ENCODE measurements at places on chromosomes 7 and 10.

- no peak for DNase-seq
These were observed 150.0 kb upstream of the IGFBP3 start for GRCh38 chr7:46071076-46071475.

DNA sequence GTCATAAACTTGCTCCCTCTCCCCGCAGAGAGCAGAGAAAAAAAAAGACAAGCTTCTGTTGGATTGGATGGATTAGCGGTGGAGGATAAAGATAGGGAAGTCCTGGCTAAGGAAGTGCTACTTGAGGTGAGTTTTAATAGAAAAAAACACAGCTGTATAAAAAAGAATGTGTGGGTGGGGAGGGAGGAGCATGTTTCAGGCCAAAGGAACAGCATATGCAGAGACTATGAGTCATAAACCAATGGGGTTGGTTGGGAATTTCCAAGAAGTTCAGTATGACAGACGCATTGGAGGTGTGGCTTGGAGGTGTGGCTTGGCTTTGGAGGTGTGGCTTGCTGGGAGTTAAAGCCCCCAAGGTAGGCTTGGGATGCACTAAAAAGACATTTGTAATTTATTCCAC lies 103.0 kb upstream of the LSM8 start:
- DNase-seq: no peak

- DNase-seq: peak; percentile 86
These were observed 84.5 kb downstream of the SRPK2 start for GRCh38 chr7:105304040-105304895.

DNA sequence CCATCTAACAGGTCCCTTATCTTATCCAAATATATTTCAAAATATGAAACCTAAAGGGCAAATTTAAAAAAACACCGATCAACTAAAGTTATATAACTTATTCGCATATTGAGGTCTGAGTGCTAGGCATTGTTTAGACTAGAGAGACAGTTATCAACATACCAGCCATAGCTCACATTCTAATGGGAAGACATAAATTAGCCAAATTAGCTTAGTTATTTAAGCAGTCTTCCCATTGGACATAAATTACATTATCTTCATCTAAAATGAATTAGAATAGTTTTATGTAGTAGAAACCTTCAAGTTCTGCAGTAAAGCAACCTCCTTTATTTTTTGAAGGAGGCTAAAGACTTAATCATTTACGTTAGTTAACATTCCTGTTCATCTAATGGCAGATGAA lies 17.4 kb downstream of the KIF5B start:
- no peak for DNase-seq

GRCh38 chr10:32182476-32182875 lies 126.3 kb upstream of the KIF5B start:
- no peak for DNase-seq

GRCh38 chr10:99372546-99373271 lies 43.6 kb downstream of the CNNM1 start:
- DNase-seq: no peak

DNA sequence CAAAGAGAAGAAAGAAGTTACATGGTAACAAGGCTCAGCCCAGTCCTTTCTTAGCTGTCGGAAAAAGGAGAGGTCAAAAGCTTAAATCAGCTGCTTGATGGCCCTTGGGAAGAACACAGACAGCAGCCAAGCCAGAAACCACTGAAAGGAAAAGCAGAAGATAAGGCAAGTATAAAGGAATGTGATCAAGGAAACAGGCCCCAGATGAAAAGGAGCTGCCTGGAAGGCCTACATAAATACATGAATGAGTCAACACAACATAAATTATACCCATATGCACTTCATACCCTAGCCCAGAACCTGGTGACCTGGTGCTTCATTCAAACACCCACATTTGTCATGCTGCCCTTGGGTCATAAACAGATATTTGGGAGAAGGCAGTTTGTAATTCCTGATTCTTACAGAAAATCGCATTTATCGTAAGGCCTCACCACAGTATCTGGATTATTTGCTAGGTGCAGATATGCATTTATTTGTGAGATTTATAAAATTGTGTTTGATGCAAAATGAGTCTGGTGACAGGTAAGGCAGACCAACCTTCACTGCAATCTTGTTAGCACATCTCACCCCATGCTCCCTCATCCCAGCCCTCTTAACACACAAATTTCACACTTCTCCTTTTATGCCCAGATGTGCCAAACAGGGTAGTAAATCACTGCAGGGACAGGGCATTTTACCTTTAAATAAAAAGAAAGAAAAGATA lies 94.9 kb upstream of the KCNIP2 start:
- no peak for DNase-seq

DNA sequence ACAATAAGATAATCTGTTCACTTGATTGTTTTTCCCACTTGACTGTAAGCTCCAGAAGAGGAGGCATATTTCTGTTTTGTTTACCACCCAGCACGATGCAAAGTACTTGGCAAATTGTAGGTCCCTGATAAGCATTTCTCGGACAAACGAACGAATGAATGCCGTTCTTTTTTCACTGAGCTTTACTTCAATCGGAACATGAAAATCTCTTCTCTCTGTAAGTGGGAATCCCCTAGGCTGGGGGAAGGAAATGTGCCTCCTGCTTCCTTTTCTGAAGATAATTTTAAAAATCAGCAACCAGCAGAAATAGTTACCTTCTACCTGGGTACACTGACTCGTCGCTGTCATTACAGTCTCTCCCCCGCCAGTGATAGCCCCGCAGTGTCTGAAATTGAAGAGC lies 102.9 kb downstream of the AOAH start:
- no peak for DNase-seq

GRCh38 chr7:122622682-122623081 lies 76.2 kb downstream of the RNF133 start:
- no peak for DNase-seq

- DNase-seq: peak; percentile 4
These were observed 47.8 kb upstream of the CALCR start for GRCh38 chr7:93622036-93623033.

GRCh38 chr7:39488467-39489393 lies 77.5 kb upstream of the YAE1 start:
- DNase-seq: no peak

DNA sequence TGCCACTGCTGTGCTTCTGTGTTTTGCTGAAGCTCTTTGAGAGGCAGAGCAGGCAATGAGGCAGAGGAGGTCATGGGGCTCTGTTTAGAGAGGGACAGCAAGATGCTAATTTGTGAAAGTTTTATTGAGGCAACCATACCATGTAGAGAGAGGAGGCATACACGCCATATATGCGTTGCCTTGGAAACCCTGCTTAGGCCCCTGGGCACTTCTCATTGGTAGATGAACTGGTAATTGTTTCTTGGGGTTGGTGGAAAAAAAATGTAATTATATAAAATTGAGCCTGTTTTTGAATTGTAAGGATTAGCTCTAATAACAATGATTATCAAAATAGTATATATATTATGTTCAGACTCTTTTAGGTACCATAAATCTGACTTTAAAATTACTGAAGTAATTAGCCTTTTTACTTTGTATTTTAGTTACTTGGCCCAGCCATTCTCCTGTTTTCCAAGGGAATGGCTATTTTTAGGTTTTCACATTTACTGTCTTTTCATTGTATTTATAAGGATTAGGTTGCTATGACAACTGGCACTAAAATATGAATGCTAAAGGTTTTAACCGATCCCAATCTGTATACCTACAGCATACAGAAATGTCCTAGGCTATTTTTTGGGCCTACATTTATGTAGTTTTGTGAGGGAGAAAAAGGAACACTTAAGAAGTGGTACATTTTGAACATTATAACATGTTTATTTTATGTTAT lies 52.4 kb downstream of the BZW2 start:
- no peak for DNase-seq

- DNase-seq: peak; percentile 67
These were observed 52.0 kb downstream of the KIF5B start for GRCh38 chr10:32004161-32004591.

- no peak for DNase-seq
These were observed 56.5 kb downstream of the FIGNL1 start for GRCh38 chr7:50393547-50394252.

DNA sequence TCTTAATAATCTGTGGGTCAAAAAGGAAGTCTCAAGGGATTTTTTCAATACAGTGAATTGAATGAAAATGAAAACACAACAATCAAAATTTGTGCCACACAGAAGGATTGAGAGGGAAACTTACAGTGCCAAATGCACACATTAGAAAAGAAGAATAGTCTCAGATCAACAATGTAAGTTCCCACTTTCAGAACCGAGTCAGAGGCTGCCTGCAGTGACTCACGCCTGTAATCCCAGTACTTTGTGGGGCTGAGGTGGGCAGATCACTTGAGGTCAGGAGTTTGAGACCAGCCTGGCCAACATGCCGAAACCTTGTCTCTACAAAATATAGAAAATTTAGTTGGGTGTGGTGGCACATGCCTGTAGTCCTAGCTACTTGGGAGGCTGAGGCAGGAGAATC lies 12.5 kb upstream of the KEL start:
- DNase-seq: no peak

DNA sequence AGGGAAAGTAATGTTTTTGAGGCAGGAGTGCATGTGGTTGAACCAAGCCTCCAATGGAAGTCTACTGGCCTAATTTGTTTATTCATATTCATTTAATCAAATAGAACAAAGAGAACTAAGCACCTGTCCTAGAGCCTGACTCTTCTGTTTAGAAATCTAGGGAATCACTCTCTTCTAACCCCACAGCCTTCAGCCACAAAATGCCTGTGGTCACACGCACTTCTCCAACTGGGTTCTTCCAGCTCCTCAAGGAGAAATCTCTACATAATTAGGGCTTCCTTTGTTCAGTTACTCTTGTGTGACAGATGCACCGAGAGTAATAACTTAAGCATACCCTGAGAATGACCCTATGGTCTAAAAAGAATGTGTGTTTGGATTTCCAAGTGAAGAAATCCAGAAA lies 133.7 kb upstream of the NAMPT start:
- no peak for DNase-seq

DNA sequence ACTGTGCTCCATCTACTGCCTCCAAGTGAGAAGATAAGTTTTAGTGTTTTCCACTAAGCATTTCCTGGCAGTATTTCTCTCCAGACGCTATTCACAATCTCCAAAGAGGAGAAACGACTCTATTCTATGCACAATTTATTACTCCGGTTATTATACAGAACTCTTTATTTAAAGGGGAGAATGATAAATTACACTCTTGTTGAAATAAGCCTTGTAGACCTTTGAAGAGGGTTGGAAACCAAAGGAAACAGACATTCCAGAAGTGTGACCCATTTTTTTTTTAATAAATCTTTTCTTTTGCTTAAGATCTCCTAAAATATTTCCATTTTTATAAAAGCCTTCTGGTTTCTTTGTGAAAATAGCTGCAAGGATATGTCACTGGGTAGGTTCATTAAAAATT lies 76.1 kb upstream of the HDAC9 start:
- DNase-seq: no peak

GRCh38 chr10:34187201-34187600 lies 627.9 kb downstream of the PARD3 start:
- DNase-seq: no peak

DNA sequence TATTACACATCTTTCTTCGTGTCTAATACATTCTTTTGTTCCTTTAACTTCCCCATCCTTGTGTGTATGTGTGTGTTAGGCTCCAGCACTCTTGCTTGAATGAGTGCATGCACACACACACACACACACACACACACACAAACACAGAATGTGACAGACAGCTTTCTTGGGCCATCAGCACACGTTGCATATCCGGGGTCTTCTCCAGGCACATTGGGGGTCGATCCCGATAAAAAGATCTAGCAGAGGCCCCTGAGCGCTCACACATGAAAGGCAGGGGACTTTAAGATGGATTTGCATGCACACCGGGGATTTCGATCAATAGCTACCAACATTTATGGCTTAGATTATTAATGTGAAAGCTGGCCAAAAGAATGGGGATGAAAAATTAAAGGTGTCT lies 4.5 kb downstream of the SKIDA1 start:
- no peak for DNase-seq

DNA sequence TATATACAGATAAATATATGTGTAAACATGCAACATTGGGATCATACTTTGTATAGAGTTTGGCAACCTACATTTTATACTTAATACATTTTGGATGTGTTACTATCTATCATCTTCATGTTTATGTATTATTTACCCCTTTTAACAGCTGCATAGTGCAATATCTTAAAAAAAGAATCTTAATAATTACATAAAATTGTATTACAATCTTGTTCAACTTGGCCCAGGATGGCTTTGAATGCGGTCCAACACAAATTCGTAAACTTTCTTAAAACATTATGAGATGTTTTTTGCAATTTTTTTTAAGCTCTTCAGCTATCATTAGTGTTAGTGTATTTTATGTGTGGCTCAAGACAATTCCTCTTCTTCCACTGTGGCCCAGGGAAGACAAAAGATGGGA lies 26.3 kb upstream of the PRPS1L1 start:
- DNase-seq: no peak

- DNase-seq: no peak
These were observed 263.0 kb upstream of the ZWINT start for GRCh38 chr10:56624082-56624481.

DNA sequence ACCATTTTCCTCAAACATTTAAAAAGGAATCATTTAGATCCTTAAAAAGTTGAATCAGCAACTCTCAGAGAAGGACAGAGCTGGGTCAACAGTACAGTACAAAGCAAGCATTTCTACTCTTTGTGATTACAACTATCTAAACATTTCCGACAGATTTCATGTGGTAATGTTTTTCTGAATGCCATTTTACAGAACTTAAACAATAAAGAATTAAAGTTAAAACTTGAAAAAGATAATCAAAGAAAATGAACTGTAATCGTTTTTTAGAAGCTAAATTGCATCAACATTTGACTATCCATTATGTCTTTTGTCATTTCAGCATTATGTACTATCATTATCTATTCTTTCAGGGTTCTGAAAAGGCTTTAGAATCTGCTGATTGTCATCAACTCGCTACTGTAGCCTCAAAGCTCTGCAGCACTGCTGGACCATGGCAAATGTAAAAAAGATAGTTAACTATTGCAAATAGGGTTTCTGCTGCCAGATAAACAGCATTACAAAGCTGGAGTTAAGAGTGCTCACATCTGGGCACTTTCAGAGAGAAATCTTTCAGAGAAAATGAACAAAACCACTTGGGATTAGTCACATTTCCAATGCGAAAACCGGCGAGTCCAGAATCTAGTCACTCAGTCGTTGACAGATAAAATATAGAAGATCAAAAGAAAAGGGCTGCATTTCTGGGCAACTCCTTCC lies 160.4 kb upstream of the LAMB4 start:
- no peak for DNase-seq

GRCh38 chr7:128869138-128869943 lies 6.7 kb downstream of the ATP6V1F start:
- peak; percentile 53 for DNase-seq

DNA sequence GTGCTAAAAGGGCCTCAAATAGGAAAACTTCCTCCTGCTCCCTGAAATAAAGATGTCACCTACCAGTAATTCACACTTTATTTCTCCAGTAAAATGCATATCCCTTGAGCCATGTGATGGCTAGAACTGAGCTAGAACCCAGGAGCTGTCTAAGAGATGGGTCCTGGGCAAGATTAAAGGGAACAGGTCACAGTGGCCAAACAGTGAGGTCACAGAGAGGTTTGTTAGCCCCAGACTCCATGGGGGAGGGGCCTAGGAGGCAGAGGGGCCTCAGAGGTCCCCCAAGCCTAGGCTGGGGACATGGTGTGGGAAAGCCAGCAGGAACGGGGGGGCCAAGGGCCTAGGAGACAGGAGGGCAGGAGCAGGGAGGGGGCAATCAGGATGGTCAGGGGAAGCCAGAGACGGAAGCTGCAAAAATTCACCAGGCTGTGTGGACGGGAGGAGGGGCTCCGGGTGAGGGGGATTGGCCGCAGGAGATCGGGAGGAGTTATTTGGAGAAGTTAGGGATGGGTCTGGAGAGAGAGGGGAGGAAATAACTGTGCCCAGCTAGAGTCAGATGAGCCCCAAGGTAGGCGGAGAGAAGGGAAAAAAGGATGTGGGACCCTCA lies 3.3 kb downstream of the FBXO24 start:
- no peak for DNase-seq

GRCh38 chr7:20407585-20408466 lies 77.1 kb downstream of the ITGB8 start:
- peak; percentile 9 for DNase-seq
